Kidney epithelial cell (primary cell): ENCODE measurements at places on chromosomes 4 and X.

DNA sequence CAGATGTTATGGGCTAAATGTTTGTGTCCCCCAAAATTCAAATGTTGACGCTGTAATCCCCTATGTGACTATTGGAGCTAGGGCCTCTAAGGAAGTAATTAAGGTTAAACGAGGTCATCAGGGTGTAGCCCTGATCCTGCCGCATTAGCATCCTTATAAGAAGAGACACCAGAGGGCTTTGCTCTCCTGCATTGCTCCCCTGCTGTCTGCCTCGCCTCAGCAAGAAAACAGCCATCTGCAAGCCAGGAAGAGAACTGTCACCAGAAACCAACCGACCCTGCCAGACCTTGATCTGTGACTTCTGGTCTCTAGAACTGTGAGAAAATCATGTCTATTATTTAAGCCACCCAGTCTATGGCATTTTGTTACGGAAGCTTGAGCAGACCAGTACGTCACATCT, 331.9 kb downstream of the DCTD start:
- no peak for DNase-seq

- DNase-seq: peak; percentile 75
Observed at GRCh38 chr4:186570193-186570996, 15.0 kb upstream of the MTNR1A start.

DNA sequence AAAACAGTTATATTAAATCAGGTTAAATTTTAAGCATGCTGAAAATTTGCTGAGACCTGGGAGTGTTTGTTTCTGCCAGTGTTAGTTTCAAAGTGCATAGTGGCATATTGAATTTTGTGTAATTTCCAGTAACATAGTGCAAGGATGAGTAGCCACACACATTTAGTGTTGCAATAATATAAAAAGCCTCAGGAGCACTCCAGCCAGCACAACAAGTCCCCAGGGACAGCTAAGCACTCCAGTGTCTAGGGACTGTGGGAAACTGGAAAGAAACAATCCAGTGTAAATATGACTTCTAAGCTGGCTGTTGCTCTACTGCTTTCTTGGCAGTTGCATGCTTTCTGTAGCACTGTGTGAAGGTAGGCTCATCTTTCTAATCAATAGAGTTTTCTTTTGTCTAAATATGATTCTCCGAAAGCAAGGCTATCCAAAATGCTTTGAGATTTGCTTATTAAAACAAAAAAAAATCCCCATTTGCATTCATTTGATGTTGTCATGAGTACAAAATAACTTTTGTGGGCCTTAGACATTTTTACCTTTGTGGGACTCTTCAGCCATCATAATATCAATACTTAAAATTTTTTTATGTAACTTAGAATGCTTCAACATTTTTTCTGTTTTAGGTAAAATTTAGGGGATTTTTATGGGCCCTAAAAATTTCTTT, 24.2 kb upstream of the CXCL2 start:
- no peak for DNase-seq

GRCh38 chr4:183349673-183350072, 27.4 kb upstream of the CLDN24 start:
- DNase-seq: no peak

DNA sequence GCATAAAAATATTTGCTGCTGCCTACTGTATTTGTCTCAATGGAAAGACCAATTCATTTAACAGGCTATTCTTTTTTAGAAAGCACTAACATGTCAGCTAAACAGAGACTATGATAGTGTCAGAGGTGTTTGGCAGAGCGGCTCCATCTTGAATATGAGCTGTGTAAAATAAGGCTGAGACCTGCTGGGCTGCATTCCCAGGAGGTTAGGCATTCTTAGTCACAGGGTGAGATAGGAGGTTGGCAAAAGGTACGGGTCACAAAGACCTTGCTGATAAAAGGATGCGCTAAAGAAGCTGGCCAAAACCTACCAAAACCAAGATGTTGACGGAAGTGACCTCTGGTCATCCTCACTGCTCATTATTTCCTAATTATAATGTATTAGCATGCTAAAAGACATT, 41.8 kb downstream of the NPY5R start:
- DNase-seq: no peak

DNA sequence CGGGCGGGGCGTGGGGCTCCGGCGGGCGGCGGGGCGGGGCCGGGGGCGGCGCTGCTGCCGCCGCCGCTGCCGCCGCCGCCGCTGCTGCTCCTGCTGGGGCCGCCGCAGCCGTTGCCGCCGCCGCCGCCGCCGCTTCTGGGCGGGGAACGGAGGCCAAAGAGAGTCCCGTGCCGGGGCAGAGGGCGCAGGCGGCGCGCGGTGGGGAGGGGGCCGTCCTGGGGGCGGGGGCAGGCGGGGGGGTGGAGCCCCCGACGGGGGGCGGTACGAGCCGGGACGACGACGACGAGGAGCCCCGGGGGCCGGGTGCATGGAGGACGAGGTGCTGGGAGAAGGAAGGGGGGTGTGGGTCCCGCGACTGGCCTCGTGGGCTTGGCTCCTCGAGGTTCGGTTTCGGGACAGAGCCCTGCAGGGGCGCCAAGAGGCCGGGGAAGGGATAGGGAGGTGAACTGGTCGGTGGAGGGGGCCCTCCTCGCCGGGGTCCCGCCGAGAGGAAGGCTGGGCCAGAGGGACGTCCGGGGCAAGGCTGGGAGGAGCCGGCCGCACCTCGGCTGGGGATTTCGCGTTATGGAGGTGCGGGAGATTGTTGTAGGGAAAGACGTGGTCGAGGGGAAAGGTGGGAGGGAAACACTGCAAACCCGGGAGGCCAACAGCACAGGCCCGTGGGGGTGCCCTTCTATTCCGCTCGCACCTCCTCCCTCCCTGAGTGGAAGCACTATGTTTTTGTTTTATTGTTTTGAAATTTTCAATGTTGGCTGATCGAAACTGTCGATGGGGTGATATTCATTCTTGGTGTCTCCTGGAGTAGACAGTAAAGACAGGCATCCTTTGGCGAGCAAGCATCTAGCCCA, 1.9 kb downstream of the BCORL1 start:
- no peak for DNase-seq

GRCh38 chr4:100289946-100290345, 99.7 kb upstream of the DDIT4L start:
- DNase-seq: no peak

- no peak for DNase-seq
Observed at GRCh38 chr4:8907596-8908205, 36.1 kb upstream of the HMX1 start.
